GM13977 (cell line): ENCODE measurements at places on chromosomes 7 and 10.

DNA sequence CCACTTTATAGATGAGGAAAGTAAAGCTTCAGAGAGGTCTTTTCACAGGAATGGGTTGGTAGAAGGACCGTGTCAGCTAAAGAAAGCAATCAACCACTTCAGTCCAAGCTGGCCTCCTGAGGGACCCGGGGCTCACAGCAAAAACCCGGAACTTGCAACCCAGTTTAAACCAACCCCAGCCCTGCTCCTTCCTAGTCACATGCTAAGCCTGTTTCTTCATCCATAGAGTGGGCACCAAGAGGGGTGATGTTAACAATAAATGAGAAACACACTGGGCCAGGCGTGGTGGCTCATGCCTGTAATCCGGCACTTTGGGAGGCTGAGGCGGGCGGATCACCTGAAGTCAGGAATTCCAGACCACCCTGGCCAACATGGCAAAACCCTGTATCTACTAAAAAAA lies 12.1 kb upstream of the NPFFR1 start:
- DNase-seq: no peak

DNA sequence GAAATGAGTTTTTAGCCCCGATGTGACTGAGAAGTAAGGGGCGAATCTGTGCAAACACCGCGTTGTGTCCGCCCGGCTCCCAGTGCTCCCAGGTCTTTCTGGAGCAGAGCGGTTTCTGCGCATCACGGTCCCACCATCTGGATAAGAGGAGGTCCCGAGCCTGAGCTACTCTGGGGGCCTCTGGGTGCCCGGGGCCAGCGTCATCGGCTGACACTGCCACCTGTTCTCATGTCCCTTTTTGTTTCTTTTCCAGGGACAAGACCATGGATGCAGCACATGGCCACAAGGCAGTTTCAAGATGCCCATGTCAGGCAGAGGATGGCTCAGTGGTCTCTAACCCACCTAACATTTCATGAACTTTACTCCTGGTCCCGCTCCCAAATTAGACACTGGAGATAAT lies 24.9 kb downstream of the KLF6 start:
- no peak for DNase-seq

DNA sequence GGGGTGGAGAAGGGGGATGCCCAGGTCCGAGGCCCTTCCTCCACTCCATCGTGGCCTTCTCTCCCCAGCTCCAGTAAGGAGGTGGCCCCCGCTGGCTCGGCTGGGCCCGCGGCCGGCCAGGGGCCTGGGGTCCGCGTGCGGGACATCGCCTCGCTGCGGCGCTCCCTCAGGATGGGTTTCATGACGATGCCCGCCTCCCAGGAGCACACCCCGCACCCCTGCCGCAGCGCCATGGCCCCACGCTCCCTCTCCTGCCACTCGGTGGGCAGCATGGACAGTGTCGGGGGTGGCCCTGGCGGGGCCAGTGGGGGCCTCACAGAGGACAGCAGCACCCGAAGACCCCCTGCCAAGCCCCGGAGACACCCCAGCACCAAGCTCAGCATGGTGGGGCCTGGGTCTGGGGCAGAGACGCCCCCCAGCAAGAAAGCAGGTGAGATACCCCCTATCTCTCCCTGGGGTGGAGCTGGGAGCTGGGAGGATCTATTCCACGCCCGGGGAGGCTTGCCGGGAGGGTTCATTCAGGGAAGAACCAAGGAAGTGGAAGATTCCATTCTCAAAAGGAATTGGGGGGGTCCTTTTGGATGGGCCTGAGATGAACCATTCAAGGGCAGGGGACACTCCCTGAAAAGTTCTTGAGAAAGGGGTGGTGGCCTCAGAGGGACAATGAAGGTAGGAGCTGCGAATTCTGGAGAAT lies 3.2 kb downstream of the NYAP1 start:
- DNase-seq: no peak

GRCh38 chr10:104780946-104781595 lies 140.0 kb downstream of the SORCS3 start:
- DNase-seq: no peak

DNA sequence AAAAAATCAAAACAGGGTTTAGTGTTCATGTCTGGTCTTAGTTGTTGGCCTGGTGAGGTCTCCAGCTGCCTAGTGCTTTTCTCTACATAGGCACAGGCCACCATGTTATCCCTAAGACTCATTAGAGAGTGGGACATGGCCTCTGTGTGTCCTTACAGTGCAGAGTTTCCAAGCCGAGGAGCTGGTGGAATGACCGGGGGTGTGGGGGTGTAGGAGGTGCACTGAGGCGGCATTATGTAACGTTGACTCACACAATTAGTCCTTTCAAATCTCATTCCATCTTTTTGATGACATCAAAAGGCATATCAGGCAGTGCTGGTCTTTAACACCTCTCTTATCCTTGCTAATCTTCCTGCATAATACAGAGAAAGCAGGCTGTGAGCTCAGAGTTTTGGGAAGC lies 71.3 kb downstream of the MTPN start:
- no peak for DNase-seq

GRCh38 chr7:44311561-44312495 lies 13.6 kb downstream of the CAMK2B start:
- DNase-seq: no peak

DNA sequence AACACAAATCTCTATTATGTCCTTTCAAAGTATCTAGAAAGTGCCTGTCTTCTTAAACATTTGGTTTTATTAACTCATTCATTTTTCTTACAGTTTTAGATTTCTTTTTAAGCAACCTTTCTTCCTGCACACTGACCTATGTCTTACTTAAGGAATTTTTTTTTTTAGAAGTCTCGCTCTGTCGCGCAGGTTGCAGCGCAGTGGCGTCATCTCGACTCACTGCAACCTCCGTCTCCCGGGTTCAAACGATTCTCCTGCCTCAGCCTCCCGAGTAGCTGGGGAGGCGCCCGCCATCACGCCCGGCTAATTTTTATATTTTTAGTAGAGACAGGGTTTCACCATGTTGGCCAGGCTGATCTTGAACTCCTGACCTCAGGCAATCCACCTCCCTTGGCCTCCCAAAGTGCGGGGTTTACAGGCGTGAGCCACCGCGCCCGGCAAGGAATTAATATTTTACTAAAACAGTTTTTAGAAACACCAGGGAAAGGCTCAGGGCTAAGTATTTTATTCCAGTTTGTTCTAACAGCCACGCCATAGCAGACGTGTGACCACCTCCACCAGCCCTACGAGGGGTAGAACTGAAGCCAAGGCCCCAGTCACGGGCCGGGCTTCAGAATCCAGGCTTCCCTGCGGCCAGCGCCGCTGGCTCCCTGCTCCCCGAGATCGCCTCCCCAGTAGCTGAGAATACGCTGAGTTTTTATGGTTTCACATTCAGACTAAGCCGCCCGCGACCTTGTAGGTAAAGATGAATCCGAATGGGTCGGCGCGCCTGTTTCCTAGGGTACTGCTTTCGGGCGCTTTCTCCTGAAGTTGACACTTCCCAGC lies 941 bp upstream of the LUC7L2 start:
- DNase-seq: peak; percentile 40
